ENCODE measurements at places on chromosomes 3 and 15.

DNA sequence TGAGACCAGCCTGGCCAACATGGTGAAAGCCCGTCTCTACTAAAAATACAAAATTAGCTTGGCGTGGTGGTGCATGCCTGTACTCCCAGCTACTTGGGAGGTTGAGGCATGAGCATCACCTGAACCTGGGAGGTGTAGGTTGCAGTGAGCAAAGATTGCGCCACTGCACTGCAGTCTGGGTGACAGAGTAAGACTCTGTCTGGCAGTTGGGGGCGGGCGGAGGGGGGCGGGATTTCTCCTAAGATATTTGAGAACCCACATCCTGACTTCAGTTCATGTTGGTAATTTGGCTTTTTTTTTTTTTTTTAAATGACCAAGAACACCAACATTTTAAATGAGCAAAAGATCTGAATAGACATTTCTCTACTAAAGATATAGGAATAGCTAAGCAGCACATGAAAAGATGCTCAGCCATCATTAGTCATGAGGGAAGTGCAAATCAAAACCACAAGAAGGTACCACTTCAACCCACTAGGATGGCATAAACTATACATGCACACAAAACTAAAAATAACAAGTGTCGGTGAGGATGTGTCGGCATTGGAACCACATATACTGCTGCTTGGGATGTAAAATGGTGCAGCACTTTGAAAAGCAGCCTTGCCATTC, 75.6 kb upstream of the LMOD3 start:
- DNase-seq = peak; percentile 68

- DNase-seq = no peak
These were observed 11.6 kb downstream of the NT5DC2 start for GRCh38 chr3:52521881-52522650.

DNA sequence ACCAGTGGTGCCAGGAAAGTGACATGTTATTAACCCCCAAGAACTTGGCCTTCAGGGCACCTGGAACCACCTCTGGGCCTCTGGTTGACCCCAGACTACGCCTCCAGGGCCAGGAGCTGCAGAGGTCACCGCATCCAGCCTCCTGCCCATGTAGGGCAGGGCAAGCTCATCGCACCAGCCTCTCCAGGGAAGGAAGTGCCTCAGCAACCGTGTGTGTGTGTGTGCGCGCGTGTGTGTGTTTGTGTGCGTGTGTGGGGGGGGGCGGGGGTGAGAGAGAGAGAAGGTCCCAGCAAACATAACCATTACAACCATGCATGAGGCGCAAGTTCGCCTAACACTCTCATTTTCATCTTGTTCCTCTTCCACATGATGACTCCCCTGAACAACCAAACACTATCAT, 31.8 kb downstream of the RAB6B start:
- no peak for DNase-seq

DNA sequence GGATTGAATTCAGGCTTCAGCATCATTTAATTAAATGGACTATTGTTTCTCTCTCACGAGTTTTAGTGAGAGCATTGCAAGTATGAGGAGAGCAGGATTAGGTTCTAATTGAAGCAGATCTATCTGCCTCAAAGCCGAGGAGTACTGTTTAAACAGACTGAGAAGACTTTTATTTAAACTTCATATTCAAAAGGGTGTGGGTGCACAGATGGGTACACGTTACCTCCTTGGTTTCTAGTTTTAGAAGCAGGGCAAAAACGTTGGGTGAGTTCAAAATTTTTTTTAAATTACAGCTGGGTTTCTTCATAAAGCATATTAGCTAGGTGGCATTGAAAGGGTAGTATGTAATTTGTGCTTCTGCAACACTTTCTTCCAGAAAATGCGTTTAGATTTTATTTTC, 26.5 kb upstream of the CLRN1 start:
- DNase-seq = no peak

- DNase-seq = no peak
These were observed 86.7 kb downstream of the RPLP1 start for GRCh38 chr15:69539345-69539744.

GRCh38 chr3:159898147-159898546, 90.5 kb upstream of the IL12A start:
- no peak for DNase-seq

- no peak for DNase-seq
These were observed 334.7 kb downstream of the FHIT start for GRCh38 chr3:60916546-60916945.

DNA sequence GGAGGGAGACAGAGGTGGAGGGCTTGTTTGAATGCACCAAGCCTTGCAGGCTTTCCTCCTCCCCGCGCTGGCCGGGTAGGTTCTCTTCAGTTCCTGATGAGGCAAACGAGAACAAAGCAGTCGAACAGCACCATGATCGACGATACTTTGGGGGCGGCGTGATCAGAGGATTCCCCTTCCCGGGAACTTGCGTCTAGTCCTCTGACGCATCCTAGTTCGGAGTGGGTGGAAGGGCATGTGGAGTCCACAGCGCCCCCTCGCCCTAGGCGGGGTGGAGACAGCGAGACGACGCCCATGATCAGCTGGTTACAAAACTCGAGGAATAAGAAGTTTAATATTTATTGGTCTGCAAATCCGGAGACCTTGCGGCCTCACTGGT, 452 bp upstream of the SV2B start:
- DNase-seq = peak; percentile 1

DNA sequence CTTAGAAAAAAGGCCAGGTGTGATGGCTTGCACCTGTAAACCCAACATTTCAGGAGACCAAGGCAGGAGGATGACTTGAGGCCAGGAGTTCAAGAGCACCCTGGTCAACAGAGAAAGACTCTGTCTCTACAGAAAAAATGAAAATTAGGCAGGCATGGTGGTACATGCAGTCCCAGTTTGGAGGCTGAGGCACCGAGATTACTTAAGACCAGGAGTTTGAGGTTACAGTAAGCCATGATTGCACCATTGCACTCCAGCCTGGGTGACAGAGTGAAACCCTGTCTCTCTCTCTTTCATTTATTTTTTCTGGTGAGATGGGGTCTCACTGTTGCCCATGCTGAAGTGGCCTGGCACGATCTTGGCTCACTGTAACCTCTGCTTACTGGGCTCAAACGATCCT, 24.7 kb downstream of the IP6K1 start:
- DNase-seq = no peak

GRCh38 chr15:99566157-99566897, 543 bp downstream of the MEF2A start:
- peak; percentile 4 for DNase-seq

DNA sequence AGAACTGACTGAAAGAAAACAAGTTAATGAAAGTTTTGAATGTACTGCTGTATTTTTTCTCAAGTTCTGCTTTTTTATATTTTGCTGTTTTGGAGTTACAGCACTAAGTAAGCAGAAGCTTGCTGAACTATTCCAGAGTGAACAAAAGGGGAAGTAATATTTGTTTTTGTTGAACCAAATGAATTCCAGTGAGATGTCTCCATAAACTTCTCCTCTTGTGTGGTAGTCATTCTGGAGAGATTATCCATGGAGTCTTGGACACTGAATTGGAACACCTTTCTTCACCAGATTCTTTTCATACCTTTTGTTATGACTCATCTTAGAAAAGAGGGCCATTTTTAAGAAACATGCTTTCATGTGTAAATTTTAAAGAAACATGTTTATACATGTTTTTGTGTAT, 8.8 kb downstream of the ANKUB1 start:
- DNase-seq = no peak

DNA sequence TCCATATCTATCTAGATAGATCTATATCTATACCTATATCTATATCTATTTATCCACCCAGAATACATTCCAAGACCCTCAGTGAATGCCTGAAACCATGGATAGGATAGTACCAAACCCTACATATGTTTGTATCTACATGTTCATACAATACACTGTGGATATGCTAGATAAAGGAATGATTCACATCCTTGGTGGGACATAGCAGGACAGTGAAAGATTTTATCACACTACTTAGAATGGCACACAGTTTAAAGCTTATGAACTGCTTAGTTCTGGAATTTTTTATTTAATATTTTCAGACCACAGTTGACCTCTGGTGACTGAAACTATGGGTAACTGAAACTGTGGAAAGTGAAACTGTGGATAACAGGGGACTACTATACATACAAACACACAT, 198.8 kb upstream of the TTC14 start:
- DNase-seq = no peak

DNA sequence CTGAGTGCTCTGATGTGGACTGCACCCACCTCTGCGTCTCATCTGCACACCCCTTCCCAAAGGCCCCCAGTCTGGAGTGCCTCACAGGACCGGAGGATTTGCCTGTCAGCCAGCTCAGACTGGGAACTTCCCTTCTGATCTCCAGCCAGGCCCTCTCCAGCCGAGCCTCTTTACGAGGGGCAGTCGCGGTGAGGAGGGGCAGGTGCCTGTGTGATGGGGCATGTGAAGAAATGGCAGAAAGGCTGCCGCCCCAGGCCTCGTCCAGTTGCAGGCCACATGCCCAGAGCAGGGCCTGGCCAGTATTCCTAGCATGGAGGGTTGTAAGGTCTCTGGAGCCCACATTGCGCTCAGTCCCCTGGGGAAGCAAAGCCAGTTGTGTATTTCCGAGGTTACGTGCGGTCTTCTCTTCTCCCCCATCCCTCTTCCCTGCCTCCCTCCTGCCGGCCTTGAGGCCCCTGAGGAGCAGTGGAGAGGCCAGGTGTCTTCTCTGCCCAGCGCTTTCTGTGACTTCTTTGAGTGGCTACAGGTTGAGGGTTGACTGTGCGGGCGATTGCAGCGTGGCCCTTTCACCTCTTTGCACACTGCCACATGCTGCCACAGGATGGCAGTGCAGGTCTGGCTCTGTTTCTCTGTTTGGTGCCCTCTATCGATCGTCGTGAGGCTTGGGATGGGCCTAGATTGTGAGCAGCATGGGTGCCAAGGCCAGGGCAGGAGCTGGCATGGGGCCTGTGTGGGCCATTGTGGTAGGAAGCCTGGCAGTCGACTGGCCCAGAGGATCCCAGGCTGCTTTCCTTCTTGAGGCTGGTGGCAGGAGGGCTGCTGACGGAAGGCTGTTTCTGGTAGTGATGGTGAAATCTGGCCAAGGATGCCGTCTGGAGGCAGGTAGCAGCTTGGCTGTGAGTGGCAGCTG, 5.3 kb downstream of the CLK3 start:
- DNase-seq = peak; percentile 68

DNA sequence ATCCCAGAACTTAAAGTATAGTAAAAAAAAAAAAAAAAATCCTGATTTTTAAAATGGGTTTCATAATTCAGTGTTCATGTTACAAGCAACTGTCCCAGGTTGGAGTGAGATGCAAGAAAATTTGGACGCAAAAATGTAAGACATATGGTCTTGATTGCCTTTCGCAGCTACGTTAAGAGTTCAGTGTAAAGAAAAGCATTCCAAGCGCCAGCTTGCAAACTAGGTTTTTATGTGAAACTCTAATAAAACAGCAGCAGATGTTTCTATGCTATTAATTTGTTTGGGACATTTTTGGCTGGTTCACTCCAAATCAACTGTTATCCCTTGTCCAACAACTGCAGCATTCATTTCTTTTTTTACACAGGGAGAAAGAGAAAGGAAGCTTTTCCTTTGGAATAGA, 957.8 kb downstream of the ROBO1 start:
- DNase-seq = no peak

DNA sequence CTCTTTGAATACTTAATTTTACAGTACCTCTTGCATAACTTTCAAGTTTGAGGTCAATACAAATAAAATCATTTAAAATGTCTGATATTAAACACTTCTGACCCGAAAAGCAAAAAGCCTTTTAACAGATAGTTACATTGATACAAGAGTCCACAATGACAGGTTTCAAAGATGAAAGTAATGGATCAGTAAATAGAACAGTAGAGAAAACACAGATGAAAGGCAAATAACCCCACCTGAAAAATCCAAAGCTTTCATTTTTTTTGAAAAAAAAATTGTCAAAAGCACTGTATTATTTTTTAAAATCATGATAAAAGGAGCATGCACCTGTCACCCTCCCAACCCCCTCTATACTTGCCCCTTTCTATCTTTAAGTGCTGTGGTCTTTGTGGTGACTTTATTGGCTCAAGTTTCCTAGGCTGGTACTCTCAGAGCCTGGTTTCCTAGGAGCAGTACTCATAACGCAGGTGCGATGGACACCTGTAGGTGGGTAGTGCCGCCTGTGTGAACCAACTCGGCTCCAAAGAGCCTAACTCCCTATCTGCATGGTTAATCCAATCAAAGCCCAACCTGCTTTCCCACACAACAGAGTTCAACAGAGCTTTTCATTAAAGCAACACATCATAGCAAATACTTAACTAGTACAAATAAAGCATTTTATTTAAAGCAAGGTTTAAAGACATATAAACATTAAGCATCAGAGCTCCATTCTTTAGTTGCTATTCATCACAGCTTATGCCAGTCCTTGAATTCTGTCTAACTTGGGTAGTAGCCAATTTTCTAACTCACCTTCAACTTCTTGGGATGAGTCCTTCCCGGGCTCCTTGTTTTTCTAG, 32.2 kb downstream of the LIPC start:
- no peak for DNase-seq

- DNase-seq = no peak
These were observed 25.7 kb downstream of the DCLK3 start for GRCh38 chr3:36738702-36739101.

- DNase-seq = no peak
These were observed 27.5 kb downstream of the PLA2G4D start for GRCh38 chr15:42066764-42067415.

DNA sequence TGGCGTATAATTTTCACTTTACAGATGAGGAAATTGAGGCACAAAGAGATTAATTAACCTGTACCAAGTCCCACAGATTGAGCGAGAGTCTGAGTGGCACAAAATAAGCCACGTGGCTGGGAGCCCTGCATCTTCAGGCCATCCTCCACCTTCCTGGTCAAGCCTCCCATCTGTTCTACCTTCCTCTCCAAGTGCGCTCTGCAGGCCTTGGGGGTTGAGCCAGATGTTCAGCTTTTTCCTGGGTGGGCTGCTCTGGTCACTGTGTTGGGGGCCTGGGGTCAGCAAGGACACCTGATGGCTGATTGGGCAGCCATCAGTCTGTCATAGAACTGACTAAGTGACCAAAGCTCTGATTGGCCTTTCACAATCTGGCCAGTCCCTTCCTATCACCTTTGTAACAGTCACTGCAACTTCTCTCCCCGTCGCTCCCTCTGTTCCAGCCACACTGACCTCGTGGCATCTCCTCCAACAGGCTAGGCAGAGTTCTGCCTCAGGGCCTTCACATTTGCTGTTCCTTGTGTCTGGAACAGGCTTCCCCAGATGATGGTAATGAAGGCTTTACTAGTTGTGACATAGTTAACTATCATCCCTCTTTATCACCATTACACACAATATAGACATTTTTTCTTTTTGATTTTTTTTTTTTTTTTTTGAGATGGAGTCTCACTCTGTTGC, 46.8 kb downstream of the SCN5A start:
- DNase-seq = no peak

- no peak for DNase-seq
These were observed 124.6 kb downstream of the NTRK3 start for GRCh38 chr15:88131937-88132336.
